Bronchial epithelial cell (primary cell): ENCODE measurements at places on chromosomes 7 and 10. TPM values are rescaled to one million over a fixed set of nuclear protein-coding genes. Genes with fewer than 3 reads are reported as not detected.

The CNNM1 gene
- under 0.01 TPM in 1 of 2 replicates, not detected in the other for total RNA-seq

The ZNF117 gene
- total RNA-seq: 5.8 and 20.4 TPM in 2 replicates

The RBP4 gene
- not detected in 2 replicates for total RNA-seq

The PLAU gene
- 26.3 and 30.0 TPM in 2 replicates for total RNA-seq

The CHAT gene
- total RNA-seq: not detected in 2 replicates

The CCDC71L gene
- total RNA-seq: 6.6 and 11.6 TPM in 2 replicates

The FZD8 gene
- 5.2 and 6.8 TPM in 2 replicates for total RNA-seq

The TSPAN12 gene
- total RNA-seq: 1.6 and 2.7 TPM in 2 replicates

DNA sequence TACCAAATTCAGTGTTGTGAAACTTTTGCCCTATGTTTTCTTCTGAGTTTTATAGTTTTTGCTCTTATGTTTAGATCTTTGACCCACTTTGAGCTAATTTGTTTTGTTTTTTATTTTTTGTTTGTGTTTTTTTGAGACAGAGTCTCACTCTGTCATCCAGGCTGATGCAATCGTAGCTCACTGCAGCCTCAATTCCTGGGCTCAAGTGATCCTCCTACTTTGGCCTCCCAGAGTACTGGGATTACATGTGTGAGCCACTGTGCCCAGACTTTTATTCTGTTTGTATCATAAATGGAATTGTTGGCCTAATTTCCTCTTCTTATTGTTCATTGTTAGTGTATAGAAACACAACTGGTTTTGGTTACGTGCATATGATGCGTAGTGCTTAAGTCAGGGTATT, 43.2 kb upstream of the ZMIZ2 start:
- DNase-seq: no peak

DNA sequence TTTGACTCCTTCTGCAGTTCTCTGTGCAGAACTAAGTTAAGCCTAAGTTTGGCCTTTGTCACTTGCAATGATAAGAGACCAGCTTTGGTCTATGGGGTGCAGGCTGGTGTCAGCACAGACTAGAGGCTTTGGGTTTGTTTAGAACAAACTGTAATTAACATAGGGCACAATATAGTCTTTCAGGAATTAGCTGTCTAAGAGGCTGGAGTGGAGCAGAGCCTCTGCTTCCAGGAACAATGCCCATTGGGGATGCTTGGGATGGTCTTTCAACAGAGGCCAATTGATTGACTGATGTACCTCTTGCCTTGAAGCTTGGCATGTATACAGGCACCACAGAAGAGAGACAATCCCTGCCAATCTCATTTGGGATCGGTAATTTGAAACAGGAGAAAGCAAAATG, 4.7 kb downstream of the SUFU start:
- DNase-seq: no peak

DNA sequence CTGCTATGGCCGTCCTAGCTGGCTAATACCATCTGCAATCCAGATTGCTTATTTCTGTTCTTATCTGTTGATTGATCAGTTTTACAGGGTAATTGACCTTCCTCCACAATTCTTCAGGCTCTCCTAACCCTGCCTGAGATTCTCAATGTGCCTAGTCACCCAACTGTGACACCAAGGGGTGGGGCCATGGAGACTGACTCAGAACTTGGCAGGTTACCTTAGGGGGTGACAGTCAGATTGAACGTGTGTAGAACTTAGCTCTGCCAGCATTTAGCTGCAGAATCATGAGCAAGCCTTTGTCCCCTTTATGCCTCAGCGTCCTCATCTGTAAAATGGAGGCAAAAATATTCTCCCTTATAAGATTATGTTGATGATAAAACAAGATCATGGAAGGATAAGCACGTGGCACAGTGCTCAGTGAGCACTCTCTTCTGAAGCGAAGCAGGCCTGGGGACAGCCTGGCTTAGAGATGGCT, 19.1 kb upstream of the LEP start:
- DNase-seq: peak; percentile 83

- DNase-seq: peak; percentile 3
Observed at GRCh38 chr10:61211468-61211867, 241.7 kb downstream of the TMEM26 start.

DNA sequence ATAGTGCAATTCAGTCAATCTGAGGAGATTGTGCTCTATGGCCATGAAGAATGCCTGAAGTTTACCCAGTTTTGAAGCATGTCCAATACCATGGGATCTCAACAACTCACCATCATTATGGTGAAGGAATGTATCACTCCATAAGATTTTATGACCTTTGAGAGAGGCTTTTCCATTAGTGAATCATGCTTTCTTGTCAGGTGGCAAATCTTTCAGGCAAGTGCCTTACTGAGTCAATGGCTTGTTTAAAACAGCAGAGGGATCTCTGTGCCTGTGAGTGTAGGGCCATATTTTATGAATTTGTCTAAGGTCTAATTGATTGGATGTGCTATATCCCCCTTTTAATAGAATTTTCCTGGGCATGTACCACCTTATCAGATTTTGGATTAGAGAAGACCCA, 131.5 kb downstream of the CCDC7 start:
- DNase-seq: peak; percentile 6

- DNase-seq: no peak
Observed at GRCh38 chr10:82190432-82191260, 315.7 kb downstream of the NRG3 start.

DNA sequence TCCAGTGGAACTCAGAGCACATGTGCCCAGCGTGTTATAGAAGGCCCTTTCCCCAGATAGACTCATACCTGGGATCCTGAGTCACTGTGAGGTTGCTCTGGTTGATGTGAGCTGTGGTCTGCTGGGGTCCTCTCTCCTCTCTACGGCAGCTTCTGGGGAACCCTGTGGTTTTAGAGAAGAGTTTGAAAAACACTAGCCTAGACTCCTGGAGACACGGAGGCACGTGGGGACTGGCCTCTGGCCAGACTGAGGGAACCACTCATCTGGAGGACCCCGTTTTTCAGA, 10.3 kb downstream of the ZNF775 start:
- no peak for DNase-seq

GRCh38 chr7:92806496-92806895, 29.9 kb downstream of the CDK6 start:
- DNase-seq: peak; percentile 95

- DNase-seq: no peak
Observed at GRCh38 chr10:102397222-102398171, 2.0 kb downstream of the NFKB2 start.

DNA sequence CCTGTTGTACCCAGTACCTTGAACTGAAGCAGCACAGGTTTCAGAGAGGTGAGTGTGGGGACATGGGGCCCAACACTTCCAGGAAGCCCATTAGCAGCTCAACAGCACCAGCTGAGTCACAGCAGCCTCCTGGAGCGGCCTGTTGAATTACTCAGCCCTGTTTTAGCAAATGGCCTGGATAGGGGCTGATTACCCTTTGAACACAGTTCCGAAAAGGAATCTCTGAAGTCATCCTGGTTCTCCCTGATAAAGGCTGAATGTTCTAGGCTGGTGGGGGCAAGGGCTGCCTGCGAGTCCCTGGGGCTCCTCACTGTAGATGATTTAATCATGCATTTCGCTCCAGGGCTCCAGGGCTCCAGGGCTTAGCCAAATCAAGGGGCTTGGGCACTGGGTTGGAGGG, 287.5 kb downstream of the GRID1 start:
- no peak for DNase-seq

DNA sequence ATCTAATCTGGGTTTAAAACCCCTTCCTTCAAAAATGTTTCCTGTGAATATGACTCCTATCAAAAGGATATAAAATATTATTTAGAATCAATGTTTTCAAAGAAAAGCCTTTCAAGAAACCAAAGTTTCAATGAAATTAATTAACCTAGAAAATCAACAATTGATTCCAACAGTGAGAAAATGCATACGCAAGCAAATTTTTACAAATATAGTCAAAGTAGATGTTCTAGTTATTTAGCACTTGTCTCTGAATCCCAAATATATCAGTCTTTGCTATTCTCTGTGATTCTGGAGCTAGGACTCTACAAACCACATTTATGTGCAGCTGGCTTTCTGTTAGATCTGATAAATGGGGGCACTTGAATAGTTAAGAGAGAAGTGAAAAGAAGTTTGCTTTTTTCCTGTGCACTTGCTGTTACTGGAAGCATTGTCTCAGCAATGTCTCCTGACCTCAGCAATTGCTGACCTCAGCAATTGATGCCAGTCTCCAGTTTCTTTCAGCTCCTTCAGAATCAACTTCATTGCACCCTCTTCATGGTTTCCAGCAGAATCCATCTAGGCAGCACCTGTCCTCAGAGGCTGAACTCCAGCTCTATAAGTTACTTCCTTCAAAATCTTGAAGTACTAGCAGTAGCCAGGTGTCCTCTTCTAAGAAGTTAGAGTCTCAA, 879.9 kb upstream of the LRRN3 start:
- DNase-seq: no peak

GRCh38 chr7:140674356-140674800, 1.6 kb downstream of the ADCK2 start:
- no peak for DNase-seq

DNA sequence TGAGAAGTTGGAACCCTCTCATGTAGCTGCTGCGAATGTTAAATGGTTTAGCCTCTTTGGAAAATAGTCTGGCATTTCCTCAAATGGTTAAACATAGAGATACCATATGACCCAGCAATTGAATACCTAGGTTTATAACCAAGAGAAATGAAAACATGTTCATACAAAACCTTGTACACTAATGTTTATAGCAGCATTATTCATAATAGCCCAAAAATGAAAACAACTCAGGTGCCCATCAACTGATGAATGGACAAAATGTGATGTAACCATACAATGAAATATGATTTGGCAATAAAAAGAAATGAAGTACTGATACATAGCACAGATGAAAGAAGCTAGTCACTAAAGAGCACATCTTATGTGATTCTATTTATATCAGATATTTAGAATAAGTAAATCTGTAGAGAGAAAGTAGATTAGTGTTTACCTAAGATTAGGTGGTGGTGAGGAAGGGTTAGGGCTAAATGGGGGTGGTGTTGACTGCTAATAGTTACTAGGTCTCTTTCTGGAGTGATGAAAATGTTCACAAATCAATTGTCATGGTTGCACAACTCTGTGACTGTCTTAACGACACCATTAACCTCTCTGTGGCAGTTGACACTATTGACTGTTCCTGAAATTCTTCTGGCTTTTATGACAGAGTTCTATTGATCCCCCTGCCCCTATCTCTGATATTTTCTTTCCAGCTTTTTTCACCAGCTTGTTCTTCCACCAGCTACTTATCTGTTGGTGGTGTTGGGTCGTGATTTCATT, 35.2 kb downstream of the VCL start:
- peak; percentile 90 for DNase-seq

DNA sequence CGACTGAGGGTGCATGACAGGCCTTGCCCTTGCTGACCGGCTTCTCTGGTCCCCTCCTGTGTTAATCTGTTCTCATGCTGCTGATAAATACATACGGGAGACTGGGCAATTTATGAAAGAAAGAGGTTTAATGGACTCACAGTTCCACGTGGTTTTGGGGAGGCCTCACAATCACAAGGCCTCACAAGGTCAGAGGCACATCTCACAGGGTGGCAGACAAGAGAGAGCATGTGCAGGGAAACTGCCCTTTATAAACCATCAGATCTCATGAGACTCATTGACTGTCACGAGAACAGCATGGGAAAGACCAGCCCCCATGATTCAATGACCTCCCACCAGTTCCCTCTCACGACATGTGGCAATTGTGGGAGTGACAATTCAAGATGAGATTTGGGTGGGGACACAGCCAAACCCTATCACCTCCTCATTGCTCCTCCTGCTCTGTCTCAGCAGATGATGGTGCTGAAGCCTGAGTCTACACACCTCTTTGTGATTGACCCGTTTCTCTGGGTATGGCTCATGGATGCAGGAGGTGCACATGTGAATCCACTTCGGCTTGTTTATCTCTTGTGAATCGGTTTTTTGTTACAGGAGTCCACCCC, 547.8 kb downstream of the DNAJB6 start:
- DNase-seq: no peak
